Effector CD8-positive, alpha-beta T cell (primary cell): ENCODE measurements at places on chromosomes 3 and 15.

GRCh38 chr3:195440379-195440778, 2.4 kb downstream of the ACAP2 start:
- DNase-seq: no peak

DNA sequence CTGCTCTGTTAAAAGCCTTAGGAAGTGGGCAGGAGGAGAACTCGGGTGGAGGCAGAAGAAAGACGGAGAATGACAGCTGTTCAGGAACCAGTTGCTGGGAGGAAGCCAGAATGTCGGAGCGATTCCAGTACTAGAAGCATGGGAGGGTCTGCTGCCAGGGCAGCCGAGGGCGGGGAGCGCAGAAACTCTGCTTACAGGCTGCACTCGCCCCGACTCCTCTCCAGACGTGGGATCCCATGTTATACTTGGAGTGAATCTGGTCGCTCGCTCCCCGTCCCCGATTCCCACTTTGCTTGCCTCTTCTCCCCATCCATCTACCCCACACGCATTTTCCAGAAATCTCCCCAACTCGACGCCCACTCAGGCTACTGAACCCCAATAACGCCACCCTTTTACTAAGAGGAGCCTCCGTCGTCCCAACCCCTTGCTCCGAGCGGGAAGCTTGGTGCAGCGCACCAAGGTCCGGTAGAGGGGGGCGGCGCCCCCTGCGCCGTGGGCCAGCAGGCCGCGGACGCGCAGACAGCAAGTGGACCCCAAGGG, 665 bp downstream of the GATM start:
- DNase-seq: no peak

GRCh38 chr3:2870724-2871333, 239.3 kb downstream of the IL5RA start:
- no peak for DNase-seq

- DNase-seq: no peak
Measured at GRCh38 chr3:86814321-86814720, 176.6 kb downstream of the VGLL3 start.

DNA sequence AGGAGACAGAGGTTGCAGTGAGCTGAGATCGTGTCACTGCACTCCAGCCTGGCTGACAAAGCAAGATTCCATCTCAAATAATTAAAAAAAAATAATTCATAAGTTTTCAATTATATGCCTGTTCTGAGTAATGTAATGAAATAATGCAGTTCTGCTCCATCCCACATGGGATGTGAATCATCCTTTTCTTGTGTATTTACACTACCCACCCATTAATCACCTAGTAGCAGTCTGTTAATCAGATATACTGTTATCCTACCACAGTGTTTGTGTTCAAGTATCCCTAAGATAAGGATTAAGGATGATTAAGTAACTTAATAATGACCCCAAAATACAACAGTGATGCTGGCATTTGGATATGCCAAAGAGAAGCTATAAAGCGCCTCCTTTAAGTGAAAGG, 38.8 kb downstream of the PIGB start:
- no peak for DNase-seq

- DNase-seq: peak; percentile 60
Measured at GRCh38 chr15:74620636-74621545, 5.3 kb downstream of the CLK3 start.

DNA sequence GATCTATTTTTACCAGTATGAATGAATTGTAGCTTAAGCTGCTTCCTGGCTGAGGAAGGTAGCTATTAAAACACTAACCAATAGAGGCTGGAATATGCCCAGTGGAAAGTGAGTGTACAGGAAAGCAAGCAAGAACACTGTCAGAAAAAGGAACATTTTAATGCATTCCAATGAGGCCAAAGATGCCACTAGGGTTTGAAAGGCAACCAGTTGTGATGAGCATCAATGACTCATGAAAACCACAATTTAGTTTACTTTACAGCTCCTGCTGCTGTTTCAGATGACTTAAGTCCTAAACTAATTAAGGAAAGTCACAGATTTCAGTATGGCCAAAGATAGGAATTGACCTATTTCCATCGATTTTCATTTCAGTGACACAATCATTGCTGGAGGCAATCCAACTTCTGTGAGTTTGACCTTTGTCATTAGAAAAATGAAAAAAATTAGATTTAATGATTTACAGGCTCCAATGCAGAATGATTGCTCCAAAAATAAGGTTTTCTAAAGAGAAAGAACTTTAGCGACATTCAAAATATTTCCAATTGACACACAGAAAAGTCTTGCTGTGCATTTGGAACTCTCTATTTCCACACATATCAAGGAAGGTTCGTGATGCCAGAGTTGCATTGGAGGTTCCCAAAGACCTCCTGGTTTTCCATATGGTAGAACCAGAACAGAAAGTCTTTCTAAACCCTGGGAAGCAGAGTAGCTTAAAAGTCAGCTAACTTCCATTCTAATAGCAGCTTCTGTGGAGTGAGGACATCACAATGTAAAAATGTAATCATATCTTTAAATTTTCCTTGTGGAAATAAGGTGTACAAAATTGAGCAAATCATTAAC, 103.0 kb downstream of the SUCNR1 start:
- DNase-seq: no peak

GRCh38 chr3:115691964-115692363, 68.7 kb downstream of the GAP43 start:
- no peak for DNase-seq

DNA sequence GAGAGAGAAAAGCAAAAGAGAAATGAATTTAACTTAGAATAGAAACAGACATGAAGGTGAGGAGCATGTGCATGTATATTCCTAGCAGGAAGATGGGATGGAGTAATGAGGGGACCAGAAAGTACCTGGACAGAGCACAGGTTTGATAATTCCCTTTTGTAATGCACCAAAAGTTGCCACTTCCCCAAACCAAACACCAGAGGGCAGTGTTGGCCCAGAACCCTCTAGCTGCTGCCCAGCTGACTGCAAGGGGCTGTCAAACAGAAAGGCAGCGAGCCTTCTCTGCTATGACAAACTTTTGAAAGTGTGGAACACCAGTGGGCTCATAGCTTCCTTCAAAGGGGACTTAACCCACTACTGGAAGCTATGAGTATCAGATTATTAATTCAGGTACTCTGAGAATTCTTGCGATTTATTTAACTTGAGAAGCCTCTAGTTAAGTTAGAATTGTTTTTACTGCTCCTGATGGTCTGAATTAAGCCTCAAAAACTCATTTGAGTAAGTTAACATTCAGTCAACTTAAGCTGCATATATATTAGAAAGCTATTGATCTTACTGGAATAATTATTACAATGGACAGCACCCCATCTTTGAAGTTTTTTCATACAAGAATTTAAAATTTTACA, 234.9 kb downstream of the NEK10 start:
- peak; percentile 19 for DNase-seq
